ENCODE measurements at places on chromosomes 2 and 18.
A peak's percentile ranks its signal among the peaks of the same experiment; 100 is the strongest.

GRCh38 chr2:164836907-164837306, 4.7 kb downstream of the COBLL1 start:
- no peak for DNase-seq

- no peak for DNase-seq
These were observed 75.3 kb downstream of the LRRFIP1 start for GRCh38 chr2:237702441-237703391.

GRCh38 chr2:100752628-100753333, 67.2 kb upstream of the NPAS2 start:
- no peak for DNase-seq

DNA sequence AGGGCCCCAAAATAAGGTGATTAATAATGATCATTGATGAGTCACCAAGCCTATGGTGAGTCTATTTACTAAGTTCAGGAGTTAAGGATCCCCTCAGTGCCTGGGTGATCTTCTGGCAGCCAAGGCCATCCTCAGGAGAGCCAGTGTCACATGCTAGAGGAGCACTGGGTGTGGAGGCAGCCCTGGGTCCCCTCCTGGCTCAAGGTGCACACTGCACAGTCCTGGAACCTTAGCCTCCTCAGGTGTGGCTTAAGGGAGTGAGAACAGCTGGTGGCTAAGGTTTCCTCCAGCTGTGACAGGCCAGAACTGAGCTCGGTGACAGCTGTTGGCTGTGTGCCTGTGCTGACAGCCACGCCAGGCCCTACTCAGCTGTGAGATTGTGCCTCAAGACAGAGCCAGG, 52.1 kb upstream of the ACAA2 start:
- DNase-seq = peak; percentile 7

DNA sequence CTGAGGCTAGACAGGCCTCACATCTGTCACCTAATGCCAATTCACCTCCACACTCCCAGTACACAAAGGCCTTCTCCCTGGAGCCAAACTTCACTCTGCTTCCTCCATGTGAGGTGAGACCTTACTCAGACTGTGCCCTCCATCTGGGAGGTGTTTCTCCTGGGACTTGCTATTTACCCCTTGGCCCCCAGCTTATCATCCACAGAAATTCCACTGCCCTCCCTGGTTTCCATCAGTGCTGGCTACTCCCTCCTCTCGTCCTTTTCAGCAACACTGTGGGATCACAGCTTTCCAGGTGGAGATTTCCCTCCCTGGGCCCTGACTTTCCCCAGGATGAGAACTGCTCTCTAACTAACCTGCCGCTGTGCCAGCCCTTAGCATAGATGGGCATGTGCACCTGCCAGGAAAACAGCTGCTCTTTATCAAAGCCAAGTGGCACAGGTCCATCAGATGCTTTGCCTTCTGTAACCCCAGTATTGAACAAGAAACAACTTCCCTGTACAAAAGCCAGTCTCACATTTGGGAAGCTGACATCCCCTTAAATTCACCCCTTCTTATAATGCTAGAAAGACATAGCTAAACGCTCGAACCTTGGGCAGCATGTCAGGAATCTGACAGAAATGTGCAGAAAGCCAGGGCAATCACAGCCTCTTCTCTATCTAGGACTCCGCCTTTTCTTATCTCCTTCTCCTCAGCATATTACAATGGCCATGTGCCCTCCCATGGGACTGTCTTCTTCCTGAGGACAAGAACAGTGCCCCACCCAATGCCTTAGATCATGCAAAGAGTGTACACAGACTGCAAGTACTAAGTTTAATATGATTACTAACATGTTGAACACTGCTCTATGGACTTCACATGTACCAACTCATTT, 535.5 kb upstream of the ID2 start:
- peak; percentile 92 for DNase-seq

DNA sequence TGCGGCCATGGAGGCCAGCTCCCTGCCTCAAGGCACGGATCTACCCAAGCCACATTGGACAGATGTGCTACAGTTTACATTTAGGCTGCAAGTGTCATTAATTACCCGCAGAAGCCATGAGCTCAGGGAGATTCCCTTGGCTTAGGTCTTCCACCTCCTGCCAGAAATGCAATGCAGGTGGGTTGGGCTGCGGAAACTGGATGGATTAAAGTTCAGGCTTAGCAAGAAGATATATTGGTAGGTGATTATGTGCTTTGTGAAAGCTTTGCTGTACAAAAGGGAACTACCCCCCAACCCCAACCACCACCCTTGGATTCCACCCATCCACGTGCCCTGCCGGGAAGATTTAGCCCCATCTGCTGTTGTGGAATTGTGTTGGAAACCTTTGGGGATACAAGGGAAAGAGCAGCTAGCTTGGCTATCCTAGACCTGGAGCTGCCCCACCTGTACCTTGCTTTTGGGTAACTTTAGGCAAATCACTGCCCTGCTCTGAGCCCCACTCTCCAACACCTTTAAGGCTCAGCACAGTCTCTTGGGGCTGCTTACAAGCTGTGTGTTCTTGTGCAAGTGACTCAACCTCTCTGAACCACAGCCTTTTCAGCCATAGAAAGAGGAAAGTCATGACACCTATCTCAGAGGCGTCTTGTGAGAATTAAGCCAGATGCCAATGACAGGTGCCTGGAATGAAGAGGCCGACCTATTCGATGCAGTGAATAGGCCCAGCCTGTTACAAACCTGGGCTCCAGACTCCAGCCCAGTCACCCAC, 141.6 kb upstream of the GLI2 start:
- no peak for DNase-seq

- DNase-seq = no peak
These were observed 68.2 kb upstream of the MC2R start for GRCh38 chr18:13983506-13983905.

- no peak for DNase-seq
These were observed 161.0 kb upstream of the TMEM200C start for GRCh38 chr18:6056171-6056910.

GRCh38 chr2:223161873-223162458, 110.0 kb downstream of the KCNE4 start:
- no peak for DNase-seq

- no peak for DNase-seq
These were observed 26.8 kb upstream of the NABP1 start for GRCh38 chr2:191650896-191651773.

- DNase-seq = peak; percentile 26
These were observed 1.7 kb downstream of the EN1 start for GRCh38 chr2:118845522-118846441.

GRCh38 chr2:117360586-117360985, 453.9 kb upstream of the DDX18 start:
- DNase-seq = no peak

- DNase-seq = no peak
These were observed 28.8 kb upstream of the CACNB4 start for GRCh38 chr2:152127628-152128027.

- no peak for DNase-seq
These were observed 33.4 kb downstream of the MFSD6 start for GRCh38 chr2:190441564-190441963.

GRCh38 chr2:180653481-180653880, 326.9 kb upstream of the UBE2E3 start:
- DNase-seq = peak; percentile 18

DNA sequence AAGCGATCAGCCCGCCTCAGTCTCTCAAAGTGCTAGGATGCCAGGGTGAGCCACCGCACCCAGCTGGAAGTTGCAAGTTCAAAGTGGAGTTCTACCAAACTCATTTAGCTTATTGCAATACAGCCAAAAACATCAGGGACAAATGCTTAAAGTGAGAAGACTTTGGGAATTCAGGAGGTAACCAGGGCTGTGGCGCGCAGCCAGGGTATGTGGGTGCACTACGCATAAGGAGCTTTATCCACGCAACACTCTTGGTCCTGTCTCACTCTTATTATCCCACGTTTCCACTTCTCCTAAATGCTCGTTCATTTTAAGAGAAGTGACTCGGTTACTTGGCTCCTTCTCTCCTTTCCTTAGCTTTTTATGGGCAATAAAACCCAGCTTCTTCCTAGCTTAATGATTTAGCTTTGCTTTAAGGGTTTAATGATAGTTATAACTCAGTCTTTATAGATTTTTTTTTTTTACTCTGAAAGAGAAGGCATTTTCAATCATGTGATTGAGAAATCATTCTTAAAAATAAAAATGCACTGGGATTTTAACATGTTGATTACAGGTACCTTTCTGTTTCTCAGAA, 199.8 kb downstream of the KCNE4 start:
- DNase-seq = no peak

- no peak for DNase-seq
These were observed 61.0 kb downstream of the CDCA7 start for GRCh38 chr2:173415431-173416381.

GRCh38 chr2:109563288-109563687, 50.5 kb downstream of the SEPTIN10 start:
- DNase-seq = no peak

- DNase-seq = no peak
These were observed 136.7 kb upstream of the CAVIN2 start for GRCh38 chr2:191983591-191983990.

- no peak for DNase-seq
These were observed 51.1 kb downstream of the PLEKHM3 start for GRCh38 chr2:207974216-207974605.

DNA sequence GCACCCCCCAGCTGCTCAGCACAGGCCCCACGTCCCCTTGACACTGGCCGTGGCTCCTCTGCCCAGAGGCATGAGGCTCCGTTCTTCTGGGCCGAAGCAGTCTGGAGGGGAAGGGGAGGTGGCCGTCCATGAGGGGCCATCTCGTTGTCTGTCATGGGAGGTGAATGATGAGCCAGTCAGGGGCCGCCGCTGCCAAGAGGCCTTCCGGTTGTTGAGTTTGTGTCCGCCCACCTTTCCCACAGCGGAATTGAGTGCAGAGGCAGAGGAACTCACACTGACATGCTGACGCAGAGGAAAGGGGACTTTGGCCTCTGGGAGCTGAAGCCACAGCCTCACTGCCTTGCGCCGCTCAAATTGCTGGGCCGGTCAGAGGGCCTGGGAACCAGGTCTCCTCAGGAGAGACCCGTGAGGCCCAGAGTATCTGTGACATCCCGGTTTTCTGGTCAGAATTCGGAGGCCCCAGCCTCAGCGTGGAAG, 268.4 kb downstream of the ATAD2B start:
- DNase-seq = no peak

DNA sequence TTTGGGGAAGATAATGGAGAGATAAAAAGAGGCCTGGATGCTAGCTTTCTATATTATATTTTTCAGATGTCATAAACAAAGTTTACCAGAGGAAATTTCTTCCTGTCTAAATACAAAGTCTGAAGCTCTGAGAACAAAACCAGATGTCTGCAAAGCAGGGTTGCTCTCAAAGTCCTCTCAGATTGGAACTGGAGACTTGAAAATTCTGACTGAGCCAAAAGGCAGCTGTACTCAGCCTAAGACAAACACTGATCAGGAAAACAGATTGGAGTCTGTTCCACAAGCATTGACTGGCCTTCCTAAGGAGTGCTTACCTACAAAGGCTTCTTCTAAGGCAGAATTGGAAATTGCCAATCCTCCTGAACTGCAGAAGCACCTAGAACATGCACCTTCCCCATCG, 25.1 kb downstream of the KDM3A start:
- DNase-seq = no peak

- no peak for DNase-seq
These were observed 16.7 kb upstream of the PLEKHM3 start for GRCh38 chr2:208042041-208042440.

DNA sequence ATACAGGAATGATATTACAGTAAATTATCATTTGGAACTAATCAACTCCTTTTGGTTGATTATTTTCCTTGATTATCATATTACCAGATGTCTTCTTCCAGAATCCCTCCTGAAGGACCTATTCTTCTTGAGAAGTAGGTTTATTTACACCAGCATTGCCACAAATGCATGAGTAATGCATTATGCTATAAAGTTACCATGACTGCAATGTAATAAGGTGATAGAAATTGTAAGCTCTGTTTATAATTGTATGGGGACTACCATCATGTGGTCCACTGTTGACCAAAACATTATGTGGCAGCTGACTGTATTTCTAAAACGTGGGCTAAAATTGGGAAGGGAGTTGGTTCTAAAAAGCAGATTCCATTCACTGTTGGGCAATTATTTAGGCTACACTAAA, 602.2 kb downstream of the NYAP2 start:
- DNase-seq = no peak

DNA sequence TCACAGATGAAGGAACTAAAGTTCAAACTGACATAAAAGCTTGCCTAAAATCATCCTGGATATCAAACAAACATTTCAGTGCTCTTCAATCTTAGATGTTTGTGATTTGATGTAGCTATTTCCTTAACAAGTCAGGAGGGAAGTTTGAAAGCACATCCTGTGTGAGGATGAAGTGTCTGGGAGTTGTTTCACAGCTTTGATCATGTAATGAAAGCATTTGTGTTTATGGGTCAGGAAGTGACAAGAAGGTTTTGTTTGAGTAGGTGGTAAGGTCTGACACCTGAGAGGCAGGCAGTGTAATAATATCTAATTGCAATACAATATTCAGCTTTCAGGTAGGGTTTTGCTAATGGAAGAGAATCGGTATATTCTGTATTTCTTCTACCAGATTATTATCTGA, 26.0 kb upstream of the CSRNP3 start:
- no peak for DNase-seq

GRCh38 chr2:225207043-225207442, 164.8 kb upstream of the DOCK10 start:
- DNase-seq = no peak

DNA sequence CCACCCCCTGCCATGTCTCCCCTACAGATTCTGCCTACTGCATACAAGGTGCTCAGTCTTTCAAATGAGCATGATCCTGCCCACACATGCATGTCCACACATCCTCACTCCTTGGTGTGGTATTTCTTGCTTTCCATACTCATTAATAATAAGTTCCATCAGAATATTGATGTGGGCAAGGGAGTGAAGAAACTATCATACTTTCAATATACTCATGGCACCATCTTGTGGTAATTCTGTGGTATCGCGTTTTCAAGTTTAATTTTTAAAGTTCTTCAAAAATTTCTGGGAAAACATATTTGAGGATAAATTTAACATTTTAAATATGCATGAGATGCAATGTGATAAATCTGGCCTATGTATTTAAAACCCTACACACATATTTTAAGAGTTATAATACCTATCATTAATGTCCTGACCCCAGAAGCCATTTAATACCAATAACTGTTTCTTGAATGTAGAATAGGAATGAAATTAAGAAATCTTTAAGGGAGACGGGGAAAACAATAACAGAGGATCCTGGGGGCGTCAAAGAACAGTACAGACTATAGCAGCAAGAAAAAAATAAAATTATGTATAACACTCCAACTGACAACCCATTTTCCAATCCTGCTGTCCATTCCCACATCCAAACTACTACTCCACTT, 110.1 kb downstream of the ZNF385B start:
- DNase-seq = peak; percentile 41

DNA sequence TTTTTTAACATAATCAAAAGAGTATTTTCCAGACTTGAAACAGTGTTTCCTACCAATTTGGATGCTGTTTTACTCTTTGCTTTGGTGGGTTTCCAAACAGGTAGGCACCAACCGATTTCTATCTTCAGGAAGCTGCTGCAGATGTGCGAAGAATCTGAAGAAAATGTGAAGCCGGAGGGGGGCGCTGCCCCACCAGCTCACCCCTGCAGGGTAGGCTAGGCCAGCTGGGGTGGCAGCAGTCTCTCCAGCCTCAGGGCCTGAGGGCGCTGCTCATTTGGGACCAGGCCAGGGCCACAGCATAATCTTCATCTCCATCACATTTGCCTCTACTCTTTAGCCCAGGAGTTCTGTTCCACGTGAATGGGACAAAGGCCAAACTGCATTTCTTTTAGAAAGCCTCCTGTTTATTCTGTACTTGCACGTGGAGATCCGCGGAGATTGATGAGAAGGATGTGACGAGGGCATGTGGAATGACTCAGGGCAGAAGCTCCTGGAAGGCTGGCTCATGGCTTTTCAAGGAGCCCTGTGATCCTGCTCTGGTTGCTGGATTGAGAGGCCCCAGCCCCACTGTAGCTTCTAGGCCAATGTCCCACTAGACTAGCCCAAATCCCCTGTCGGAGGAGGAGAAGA, 84.2 kb upstream of the FAM136A start:
- DNase-seq = no peak

All from NCI-H1105 treated with DMSO at 0.1 percent for 48 hours (cell line).